ENCODE measurements at places on chromosomes 3 and 15.

GRCh38 chr15:40937762-40938535, 8.8 kb downstream of the DLL4 start:
- no peak for DNase-seq

DNA sequence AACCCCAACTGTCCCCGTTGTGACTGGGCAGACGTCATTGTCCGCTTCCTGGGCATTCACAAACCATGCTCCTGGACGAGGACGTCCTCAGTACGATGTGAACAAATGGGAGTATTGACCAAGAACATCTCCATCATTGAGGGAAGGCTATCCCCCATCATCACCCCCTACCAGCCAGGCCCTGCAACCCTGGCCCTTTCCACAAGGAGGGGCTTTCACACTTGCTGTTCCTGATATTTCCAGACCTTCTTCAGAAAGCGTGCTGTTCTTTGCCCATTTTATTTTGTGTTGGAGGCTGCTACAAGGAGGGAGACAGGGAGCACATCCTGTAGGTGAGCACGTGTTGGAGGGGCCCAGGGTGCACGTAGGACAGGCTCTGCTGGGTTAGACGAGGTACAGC, 277.0 kb upstream of the LRRC3B start:
- no peak for DNase-seq

GRCh38 chr3:52532517-52532837, 1.2 kb downstream of the NT5DC2 start:
- DNase-seq = peak; percentile 37

DNA sequence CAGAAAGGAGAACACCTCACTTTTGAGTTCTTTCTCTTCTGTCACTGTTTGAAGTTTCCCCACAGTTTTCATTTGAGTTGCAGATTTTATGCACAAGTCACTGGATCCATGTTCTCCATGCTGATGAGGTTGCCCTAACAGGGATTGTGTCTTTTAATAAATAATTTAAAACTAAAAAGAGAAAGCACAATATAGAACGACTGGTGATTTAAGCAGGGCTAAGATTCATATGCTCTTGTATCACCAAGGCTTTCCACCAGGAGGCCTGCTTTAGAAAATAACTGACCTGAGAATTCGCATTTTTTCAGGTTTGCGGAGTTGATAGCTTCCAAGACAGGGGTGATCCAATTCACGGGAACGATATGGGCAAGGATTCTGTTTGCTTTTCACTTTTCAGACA, 252.0 kb upstream of the VEPH1 start:
- DNase-seq = no peak

DNA sequence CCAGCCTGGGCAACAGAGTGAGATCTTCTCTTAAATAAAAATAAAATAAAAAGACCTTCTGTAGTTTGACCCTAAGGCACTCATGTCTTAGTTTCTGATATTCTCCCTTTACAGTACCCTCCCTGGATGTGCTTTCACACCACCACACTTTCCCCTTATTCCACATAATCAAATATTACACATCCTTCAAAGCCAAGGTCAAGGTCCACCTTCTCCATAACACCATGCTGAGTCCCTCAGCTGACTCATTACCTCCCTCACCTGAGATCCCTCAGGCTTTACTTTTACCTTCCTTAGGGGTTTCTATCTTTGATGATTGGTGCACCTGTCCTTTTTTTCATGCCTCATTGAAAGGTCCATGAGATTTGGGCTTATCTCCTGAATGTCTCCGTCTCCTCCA, 25.5 kb upstream of the MNS1 start:
- DNase-seq = no peak

DNA sequence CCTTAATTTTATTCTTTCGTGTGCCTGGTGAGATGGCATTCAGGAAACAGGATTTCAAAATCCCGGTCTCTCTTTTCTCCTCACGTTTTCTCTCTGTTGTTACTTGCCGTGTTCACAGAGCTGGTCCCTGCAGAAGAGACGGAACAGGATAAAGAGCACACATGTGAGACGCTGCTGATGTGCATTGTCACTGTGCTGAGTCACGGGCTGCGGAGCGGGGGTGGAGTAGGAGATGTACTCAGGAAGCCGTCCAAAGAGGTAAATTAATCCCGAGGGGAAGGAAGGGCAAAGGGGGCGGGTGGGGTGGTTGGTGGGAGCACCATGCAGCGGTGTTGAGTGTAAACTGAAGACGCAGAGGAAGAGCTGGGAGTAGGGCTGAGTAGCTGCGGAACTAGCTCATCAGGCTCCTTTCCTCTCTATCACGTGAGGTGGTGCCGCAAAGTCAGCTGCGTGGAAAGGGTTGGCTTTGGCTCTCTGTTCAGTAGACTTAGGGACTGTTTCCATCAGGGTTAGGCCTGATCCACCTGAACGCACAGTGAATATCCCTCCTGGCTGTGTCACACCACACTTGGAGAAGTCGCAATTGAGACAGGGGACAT, 164.8 kb upstream of the BHLHE40 start:
- DNase-seq = no peak

- no peak for DNase-seq
These were observed 12.8 kb downstream of the TBC1D21 start for GRCh38 chr15:73885954-73886700.

- DNase-seq = no peak
These were observed 92.8 kb upstream of the MELTF start for GRCh38 chr3:197122394-197122793.

GRCh38 chr15:83850501-83851245, 196.8 kb downstream of the ADAMTSL3 start:
- DNase-seq = no peak

- no peak for DNase-seq
These were observed 30.0 kb downstream of the SHQ1 start for GRCh38 chr3:72818092-72818773.

- DNase-seq = no peak
These were observed 74.8 kb downstream of the STXBP5L start for GRCh38 chr3:120982608-120983320.

DNA sequence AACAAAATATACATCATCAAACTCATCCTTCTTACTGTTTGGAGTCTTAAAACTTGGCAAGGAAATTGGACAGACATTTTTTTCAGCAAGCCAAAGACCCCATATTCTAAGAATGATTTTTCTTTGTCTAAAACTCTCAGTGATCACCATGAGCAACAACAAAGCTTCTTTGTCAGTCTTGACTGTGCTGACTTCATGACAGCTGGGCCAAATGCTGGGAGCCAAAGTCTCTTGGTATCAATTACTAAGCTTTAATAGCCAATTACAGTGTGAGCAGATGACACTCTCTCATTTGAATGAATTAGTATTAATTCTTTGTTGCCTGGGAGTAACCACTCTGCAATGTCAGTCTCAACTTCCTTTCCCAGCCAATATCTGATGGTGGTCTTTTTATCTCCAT, 48.1 kb upstream of the GK5 start:
- no peak for DNase-seq

DNA sequence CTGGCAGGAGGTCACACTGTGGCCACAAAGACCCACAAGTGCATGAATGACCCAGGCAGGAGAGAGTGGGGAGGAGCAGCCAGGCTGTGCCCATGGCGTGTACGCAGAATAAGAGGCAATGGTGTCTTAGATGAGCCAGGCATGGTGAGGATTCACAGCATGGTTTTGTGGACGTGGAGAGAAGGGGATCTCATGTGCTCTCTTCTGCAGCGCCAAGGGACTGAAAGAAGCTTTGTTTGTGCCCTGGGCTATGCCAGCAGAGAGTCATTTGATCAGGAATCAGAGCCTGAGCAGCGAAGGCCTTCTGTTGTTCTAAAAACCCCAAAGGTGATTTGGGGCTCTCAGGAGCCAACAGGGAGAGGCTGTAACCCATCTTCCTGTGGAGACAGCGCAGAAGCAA, 18.7 kb upstream of the RPP14 start:
- DNase-seq = no peak

DNA sequence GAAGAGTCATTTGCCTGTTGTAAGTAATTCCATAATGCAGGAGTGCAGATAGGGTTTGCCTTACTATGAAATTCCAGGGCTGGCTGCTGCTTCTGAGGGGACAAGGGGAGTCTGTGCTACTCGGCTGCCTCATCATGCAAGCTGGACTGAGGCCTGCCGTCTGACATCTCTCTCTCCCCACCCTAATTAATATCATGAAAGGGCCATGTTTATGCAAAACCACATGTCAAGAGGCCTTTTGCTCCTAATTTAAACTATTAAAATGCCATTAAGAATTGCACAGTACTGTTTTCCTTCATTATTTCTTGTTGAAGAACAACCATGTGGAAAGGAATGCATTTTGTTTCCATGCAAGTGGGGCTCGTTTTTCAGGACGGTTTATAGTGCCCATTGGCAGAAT, 26.3 kb downstream of the CHST2 start:
- no peak for DNase-seq

DNA sequence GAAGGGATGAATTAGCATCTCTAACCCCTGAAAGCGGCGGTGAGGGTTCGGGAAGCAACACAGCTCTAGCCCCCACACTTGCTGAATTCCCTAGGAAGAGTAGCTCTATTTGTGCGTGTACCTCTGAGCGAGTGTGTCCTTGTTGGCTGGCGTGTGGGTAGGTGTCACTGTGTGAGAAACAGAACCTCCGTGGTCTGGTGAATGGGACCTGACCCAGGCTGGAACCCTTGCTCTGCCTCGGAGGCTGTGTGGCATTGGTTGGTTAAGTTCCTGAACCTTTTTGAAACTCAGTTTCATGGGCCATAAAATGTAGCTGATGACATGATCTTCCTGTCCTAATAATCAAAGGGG, 414 bp upstream of the TMEM115 start:
- DNase-seq = no peak

DNA sequence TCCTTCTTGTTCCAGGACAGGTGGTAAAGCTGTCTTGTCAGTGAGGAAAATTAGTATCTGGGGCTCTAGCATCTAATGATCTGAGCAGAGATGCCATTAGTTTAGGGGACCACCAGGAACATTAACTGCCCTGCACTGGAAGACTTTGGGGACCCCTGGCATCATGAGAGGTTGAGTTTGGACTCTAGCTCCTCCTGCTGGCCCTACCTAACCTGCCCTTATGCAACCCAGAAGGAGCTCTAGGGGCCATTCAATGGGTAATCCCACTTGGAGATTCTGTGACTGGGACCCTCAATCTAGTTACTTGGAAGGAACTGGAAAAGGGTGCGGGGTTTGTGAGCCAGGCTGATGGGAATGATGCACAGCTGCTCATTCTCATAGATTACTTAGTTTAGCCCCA, 451.0 kb downstream of the EPHB1 start:
- no peak for DNase-seq

GRCh38 chr3:197466586-197467399, 89.0 kb downstream of the BDH1 start:
- no peak for DNase-seq

DNA sequence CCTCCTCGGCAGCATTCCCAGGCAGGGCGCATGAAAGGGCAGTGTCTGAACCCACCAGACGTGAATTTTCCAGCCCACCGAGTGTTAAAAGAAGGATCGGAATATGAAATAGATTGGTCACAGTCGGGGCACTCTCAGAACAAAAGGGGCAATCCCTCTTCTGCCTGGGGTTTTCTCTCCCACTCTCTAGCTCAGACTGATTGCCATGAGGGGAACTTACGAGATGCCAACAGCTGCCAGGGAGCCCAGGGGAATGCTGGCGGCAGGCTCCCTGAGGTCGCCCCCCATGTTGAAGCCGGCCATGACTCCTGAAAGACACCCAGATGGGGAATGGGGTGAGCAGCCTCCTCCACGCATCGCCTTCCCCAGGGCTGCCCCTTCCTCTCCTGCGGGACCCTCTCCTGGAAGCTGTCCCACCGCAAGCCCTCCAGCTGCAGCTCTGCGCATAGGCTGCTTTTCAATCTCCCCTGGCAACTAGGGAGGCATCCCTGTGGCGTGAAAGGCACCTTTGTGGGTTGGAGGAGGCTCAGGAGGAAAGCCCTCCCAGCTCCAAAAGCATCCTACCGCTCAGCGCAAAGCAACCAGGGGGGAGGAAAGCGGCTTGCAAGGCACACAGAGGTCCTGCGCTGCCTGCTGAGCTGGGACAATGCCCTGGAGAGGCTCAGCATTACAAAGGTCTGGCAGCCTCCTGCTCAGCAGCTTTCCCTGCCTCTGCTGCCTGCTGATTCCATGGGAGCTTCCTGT, 64.8 kb upstream of the HEG1 start:
- no peak for DNase-seq
